ENCODE measurements at places on chromosomes 13 and 19.

- DNase-seq, result no peak
Measured at GRCh38 chr19:46901701-46902401, 41.1 kb downstream of the ARHGAP35 start.

DNA sequence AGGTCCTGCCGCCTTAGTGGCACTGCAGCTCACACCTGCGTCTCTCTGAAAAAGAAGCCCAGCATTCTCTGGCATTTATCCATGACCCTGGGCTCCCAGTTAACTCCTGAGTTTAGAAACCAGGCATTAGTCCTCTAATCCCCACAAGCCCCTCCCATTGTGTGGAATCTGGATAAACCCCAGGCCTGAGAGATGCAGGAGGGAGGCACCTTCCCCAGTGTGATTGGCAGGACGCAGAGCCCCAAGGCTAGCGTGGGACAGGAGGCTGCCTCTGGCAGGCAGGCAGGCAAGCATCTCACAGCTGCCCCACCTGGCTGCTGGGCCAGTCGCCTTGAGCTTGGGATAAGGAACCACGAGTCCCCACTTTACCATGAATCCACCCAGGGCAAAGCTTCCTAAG lies 11.0 kb upstream of the SERPINE3 start:
- no peak for DNase-seq

- peak; percentile 57 for DNase-seq
Measured at GRCh38 chr13:31945202-31945961, 86.2 kb upstream of the FRY start.

DNA sequence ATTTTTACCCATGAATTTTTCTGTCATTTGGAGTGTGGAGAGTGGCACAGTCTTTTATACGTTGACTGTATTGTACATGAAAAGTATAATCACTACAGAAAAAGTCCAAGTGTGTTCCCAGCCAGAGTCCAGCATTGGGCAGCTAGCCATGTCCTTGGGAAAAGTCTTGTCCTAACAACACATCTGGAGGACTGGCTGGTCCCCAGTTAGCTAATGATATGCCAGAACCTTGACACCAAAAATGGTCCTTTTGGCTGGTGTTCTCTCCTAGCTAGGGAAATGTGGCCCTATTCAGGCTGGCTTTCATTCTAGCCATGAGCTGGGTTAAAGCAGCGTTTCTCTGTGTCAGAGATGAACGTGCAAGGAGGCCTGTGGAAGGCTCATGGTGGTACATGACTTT lies 98.9 kb downstream of the ESD start:
- no peak for DNase-seq

- DNase-seq, result no peak
Measured at GRCh38 chr19:16027528-16027927, 48.8 kb upstream of the TPM4 start.

DNA sequence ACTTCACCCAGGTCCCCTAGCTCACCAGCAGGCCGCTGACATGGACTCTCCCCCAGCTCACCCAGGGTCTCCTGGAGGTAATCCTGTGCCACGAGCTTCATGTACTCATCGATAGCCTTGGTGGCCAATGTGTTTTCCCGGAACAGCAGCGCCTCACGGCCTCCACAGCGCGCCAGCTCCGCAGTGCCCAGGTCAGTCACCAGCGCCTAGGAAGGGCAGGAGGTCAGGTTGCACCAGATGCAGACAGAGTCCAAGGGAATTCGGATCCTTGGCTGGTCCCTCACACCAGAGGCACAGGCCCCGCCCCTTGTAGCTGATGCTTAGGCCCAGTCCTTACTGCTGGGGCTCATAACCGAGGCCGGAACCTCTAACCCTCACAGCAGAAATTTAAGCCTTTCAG lies 6.7 kb upstream of the WIZ start:
- DNase-seq, result no peak

DNA sequence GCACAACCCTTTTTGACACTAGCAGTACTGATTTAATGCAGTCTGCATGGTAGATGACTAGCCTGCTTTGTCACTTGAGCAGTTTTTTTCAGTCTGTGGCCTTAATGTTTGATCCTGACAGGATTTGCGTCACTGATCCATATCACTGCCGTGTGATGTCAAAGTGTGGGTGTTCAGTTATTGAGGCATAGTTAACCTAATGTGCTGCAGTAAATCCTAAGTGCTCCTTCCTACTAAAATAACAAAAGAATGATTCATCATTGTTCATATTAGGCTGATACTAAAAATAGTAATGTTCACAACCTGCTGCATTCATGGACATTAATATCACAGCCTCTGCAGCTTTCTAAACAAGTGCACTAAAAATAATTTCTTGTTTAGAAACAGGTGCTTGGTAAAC lies 121.9 kb upstream of the MLNR start:
- no peak for DNase-seq

GRCh38 chr13:32041429-32041828 lies 9.9 kb downstream of the FRY start:
- DNase-seq, result no peak

DNA sequence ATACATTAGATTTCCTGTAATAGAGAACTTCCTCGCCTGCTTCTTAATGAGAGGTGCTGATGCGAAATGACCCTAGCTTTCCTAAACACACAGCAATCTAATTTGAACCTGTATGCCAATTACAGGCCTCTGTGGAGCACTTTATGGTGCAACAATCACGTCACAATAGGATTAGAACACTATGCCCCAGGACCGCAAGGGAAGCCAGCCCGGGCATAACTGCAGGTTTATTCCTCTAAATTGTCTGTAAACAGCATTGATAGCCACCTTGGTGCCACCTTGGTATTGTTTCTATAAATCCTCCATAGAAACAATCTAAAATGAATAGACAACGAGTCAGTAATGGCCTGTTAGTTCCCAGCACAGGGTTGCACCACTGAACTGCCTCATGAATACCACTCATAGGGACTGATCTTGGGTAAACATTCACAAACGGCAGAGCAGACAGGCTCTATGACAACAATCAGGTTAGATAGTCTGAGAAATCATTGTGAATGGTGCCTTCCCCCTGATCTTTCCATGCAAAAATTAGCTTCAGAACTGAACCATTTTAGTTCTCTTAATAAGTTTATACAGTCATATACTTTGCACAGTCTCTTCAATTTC lies 182.5 kb upstream of the OBI1 start:
- no peak for DNase-seq

GRCh38 chr13:62564770-62565169 lies 1149.1 kb upstream of the PCDH20 start:
- no peak for DNase-seq

- DNase-seq, result no peak
Measured at GRCh38 chr13:73092829-73093228, 34.0 kb downstream of the KLF5 start.

GRCh38 chr13:29520671-29521070 lies 74.8 kb downstream of the SLC7A1 start:
- DNase-seq, result no peak

GRCh38 chr19:4622695-4623421 lies 16.5 kb upstream of the TNFAIP8L1 start:
- no peak for DNase-seq

- DNase-seq, result peak; percentile 43
Measured at GRCh38 chr19:33435706-33436359, 62.3 kb downstream of the CEBPG start.

DNA sequence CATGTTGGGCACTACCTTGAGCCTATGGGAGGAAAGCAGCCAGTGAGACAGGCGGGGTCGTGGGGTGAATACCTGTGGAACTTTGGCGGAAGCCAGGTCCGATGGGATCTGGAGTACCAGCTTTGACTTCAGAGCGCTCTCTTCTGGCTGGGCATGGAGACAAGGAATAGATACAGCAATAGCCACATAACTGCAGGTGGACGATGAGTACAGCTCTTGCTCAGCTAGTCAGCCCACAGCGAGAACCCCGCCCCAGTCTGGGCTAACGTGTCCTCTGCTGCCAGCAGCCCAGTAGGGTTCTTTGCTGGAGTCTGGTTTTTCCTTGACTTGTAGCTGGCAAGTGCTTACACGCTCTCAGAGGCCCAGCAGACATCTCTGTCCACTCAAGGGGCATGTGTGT lies 83.4 kb downstream of the SIPA1L3 start:
- no peak for DNase-seq

- no peak for DNase-seq
Measured at GRCh38 chr13:66689628-66690027, 540.5 kb downstream of the PCDH9 start.

DNA sequence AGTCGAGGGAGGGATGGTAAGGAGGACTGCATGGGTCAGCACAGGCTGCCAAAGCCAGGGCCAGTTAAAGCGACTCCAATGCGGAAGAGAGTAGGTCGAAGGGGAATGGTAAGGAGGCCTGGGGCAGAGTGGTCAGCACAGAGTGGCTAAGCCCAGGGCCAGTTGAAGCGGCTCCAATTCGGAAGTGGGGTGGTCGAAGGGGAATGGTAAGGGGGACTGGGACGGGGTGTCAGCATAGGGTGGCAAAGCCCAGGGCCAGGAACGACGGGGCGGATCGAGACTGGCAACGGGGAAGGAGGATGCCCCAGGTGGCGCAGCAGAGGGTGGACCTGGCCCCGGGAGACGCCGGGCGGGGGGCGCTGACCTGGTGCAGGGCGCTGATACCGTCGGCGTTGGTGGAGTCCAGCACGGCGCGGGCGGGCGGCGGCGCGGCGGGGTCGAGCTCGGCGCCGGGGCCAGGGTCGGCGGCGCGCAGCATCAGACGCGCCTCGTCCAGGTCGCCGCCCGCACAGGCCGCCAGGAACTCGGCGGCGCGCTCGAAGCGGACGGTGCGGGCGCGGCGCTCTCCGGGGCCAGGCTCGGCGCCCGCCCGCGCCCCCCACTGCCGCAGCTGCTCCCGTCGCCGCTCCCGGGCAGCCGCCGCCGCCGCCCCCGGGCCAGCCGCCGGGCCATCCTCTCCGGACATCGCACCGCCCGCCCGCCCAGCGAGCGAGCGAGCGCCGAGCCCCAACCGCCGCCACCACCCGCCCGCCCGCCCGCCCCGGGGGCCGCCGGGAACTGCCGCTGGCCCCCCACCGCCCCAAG lies at the start of gene PPP1R12C:
PPP1R12C (minus strand) TSS at position 779 of the 804 bp plus-strand sequence; CDS start at position 685, 94 bp downstream.
- peak; percentile 52 for DNase-seq

- DNase-seq, result no peak
Measured at GRCh38 chr13:85091631-85092234, 707.5 kb downstream of the SLITRK6 start.

GRCh38 chr13:49097374-49097773 lies 121.7 kb downstream of the FNDC3A start:
- no peak for DNase-seq

DNA sequence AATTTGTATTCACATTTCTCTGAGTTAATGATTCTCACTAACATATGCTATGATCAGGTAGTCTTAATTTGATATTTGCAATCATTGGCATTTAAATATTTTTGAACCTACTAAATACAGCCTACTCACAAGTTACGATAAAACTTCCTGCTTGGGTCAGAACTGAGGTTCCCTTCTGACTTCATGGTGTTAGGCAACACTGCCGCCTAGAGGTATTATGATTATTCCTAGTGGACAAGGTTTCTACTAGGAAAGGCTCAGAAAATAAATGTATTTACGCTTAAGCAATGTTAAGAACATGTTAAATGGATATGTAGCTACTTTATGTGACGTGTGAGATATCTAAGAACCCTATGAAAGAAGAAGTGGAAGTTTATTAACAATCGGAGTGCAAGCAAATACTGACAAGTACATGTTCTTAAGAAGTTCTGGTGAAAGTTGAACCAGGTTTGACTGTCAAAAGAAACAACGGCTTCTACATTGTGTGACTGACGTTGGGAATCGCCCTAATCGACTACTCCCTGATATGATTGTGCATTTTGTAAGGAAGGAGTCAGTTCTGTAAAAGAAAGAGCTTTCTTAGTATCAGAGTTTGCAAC lies 1395.8 kb downstream of the SLITRK5 start:
- DNase-seq, result no peak

GRCh38 chr13:29681864-29682263 lies 86.4 kb upstream of the SLC7A1 start:
- DNase-seq, result no peak

DNA sequence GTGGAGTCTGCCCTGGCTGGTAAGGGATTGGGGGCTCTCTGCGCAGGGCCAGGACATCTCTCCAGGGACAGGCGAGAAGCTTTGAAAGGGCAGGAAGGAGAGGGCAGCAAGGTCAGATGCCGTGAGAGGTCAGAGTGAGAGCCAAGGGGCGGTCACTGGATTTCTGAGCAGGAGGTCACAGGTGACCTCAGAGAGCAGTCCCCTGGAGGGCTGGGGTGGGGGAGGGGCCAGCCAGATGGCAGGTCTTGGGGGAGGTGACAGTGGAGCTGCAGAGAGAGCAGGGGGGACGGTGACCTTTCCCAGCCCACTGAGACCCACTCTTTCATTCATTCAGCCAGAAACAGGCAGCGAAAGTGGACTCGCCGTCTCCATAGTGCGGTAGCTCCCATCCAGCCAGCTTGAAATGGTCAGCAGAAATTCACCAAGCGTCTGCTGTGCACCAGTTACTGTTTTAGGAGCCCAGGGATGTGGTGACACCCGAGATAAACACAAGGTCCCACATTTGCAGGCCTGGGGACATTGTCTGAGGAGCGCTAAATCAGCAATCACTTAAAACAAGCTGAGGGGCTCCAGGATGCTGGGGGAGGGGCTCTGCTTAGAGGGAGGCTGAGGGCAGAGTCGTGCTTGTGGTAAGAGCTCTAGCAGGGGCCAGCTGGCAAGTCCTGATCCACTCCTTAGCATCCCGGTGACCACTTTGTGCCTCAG lies 10.2 kb downstream of the CARM1 start:
- no peak for DNase-seq

GRCh38 chr19:11435833-11436313 lies 438 bp downstream of the PRKCSH start:
- peak; percentile 60 for DNase-seq

GRCh38 chr13:91470681-91471080 lies 72.3 kb downstream of the GPC5 start:
- no peak for DNase-seq

- peak; percentile 68 for DNase-seq
Measured at GRCh38 chr19:42420055-42420544, 7.1 kb downstream of the LIPE start.

DNA sequence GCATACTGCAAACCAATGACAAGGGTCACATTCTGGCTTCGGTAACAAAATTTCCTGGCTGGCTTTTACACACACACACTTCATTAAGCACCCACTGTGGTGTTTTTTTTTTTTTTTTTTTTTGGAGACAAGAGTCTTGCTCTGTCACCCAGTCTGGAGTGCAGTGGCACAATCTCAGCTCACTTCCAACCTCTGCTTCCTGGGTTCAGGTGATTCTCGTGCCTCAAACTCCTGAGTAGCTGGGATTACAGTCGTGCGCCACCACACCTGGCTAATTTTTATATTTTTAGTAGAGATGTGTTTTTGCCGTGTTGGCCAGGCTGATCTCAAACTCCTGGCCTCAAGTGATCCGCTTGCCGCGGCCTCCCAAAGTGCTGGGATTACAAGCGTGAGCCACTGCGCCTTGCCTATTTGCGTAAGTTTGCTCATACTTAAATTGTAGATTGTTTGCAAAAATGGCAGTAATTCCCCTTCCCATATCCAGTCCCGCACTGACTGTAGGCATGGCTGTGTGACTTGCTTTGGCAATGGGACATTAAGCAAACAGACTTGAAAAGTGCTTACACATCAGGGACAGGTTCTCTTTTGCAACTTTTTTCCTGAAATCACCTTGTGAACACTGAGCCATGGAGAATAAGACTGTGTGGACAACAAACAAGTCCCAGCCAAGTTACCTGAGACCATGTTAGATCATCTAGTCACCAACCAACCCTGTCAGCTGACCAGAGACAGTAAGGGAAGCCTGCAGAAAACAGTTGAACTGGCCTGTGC lies 42.1 kb upstream of the EBPL start:
- DNase-seq, result no peak

Measured in right lobe of liver (tissue), 6 donors.